ENCODE measurements at places on chromosomes 5 and 9.

DNA sequence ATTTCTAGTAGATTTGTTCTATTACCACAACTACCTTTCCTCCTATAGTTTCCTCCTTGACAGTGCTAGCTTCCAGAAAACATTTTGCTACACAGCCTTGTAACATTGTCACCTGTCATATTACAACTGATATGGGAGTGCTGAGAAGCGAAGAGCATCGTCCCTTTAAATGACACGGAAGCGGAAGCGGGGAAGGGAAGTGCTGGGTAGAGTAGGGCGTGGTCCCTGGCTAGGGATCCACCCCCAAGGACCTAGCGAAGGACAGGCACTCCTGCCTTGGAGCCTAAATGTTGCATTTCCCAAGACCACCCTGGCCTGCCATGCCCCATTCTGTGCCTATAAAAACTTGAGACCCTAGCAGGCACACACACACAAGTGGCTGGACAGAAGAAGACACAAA is 57.4 kb upstream of the RANBP6 start:
- DNase-seq = no peak

DNA sequence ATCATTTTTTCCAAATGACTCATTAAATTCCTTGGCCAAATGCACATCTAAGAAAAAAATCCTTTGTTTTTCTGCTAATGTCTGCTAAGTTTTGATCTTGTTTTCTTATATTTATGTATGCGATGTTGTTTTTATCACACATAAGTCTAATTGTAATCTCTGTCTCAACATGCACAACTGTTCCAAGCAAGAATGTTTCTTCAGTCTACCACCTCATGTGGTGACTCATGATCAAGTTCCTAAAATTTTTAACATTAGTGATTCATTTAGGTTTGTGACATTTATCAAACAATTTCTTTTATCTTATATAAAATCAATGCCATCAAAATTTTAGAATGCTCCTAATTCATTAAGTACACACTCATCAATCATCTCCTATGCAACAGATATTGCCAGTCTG is 763.9 kb upstream of the FAM174A start:
- DNase-seq = no peak

GRCh38 chr5:94157704-94158539 is 416.5 kb upstream of the POU5F2 start:
- no peak for DNase-seq

GRCh38 chr9:124285903-124286291 is 28.1 kb downstream of the NEK6 start:
- peak; percentile 93 for DNase-seq

GRCh38 chr5:120354126-120354525 is 110.0 kb upstream of the PRR16 start:
- DNase-seq = no peak

DNA sequence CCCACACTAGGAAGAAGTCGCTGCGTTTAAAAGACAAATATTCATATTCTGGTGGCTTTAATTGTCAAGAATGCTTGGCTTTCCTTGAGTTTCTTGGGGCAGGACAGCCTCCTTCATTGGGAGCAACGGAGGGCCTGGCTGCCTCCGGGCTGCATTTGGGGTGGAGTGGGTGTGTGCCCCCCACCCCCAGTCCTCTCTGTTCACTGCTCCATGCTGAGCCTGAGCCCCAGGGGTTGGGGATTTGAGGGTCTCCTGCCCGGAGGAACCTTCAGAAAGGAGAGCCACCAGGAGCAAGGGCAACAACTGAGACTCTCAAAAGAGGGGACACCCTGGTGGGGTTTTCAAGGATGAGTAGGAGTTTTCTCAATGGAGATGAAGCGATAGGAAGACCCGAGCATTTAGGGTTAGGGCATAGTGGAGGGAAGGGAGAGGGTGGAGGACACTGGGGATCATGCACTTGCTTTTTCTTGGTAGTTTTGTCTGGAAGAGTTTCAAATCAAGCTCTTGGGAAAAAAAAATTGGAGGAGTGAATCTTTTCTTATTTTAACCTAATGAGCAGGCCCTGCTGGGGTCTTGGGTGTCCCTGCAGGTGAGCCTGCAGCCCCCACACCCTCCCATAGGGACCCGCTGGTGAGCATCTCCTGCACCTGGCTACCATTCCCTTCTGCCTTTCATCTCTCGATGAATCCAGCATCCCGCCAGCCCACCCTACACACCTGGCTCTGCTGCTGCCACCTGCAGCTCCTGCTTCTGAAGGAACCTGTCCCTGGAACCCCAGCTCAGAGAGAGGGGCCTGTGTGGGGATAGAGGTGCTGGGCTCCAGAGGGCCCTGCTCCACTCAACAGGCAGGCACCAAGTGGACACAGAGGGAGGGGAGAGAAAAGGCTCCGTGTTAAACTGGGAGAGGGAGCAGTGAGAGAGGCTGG is 4.1 kb downstream of the SLC6A19 start:
- no peak for DNase-seq

GRCh38 chr5:139639619-139640380 is 8.3 kb upstream of the CXXC5 start:
- DNase-seq = no peak

GRCh38 chr9:114317665-114318357 is 5.1 kb upstream of the ORM1 start:
- DNase-seq = peak; percentile 56

DNA sequence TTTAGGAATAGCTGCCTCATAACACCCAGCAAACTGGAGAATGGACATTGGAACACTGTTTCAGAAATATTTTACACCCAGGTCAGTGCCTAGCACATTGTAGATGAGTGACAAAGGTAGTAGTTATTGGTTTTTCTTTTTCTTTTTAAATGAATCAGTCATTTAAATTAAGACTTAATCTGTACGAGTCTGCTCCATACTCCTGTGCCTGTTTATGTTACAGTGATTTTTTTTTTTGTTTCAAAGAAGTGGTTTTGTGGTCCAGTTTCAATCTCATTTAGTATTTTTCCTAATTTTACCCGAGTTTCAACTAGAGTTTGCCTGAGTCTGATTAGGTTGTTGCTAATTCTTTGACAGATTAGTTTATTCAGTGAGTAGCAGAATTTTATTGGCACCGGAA is 16.2 kb downstream of the LMNB1 start:
- DNase-seq = no peak

- no peak for DNase-seq
Measured at GRCh38 chr9:112408819-112409218, 28.9 kb downstream of the HSDL2 start.

DNA sequence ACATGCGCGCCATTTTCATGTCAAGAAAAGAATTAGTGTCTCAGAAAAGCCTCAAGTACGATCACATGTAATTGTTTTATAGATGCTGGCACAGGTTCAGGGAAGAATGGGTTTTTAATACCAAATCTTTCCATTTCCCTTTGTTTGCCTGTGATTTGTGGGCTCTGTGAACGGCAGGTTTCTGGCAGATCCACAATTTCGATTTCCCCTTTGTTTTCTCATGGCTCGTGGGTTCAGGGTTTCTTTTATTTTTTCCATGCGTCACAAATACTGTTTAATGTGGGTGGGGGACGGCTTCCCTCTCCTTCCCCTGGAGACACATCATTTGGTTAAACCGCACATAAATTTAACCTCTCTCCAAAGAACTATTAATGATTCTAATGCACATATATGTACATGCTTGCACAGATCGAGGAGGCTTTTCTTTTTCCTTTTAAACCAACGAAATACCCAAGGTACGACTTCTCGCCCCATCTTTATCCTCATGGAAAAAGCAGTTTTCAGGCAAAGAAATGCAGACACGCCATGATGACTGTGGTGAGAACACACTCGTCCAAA is 195.9 kb downstream of the SLIT3 start:
- no peak for DNase-seq

DNA sequence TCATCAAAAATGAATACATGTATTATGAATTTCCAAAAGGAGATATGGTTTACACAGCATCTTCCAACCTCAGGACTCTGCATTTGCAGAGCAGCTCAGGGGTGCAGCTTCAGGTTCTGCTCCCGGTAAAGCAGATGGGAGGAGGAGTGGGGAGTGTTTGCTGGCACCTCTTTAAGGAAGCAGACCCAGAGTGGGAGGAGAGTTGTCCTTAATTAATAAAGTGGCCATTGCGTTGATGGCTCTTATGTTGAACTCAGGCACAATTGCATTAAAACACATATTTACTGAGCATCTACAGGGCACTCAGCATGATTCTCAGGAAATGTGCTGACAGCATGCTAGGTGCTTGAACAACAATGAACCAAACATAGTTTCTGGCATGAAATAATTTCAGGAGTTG is 121.0 kb downstream of the PDZD2 start:
- DNase-seq = no peak

- DNase-seq = peak; percentile 14
Measured at GRCh38 chr5:10599862-10600284, 36.0 kb downstream of the ANKRD33B start.

GRCh38 chr5:18043344-18043743 is 409.1 kb downstream of the TAF11L14 start:
- DNase-seq = no peak

DNA sequence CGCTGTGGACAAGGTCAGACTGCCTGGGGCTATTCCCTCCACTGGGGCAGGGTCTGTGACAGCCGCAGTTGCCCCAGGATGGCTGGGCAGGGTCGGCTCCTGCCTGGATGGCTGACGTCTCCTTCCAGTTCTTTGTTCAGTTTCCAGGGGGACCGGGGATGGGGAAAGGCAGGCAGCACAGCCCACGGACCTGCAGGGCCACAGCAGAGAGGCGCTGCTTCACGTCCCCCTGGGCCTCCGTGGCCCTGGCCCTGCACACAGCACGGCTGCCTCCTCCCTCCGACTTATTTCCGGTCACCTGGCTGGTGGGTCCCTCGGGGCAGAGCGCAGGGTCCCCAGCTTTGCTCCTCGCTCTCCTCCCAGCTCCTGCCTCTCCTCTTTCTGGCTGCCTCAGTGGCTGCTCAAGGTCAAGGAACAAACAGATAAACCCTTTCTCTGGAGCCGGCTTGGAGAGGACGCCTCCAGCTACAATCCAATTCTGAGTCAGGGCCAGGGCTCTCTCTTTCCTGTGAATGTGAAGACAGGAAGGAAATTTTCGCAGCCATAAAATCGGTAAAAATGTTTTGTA is 169.7 kb downstream of the C9orf50 start:
- no peak for DNase-seq

DNA sequence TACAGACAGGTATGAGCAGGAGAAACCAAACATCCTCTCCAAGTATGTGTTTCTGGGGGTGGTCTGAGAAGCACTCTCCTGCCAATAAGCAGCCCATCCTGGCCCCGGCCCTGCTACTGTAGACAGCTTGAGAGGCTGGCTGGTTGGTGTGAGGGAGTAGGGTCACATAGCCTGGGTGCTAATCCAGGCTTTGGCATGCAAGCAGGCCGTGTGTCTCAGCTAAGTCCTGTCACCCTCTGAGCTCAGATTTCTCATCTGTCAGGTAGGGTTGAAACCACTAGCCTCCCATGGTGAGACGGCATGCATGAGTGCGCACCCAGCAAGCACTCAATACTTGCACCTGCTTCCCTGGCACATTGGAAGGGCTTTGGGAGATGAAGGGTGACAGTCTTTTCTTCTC is 49.8 kb upstream of the PHYKPL start:
- no peak for DNase-seq

- DNase-seq = no peak
Measured at GRCh38 chr5:175487514-175488222, 9.3 kb downstream of the SFXN1 start.

DNA sequence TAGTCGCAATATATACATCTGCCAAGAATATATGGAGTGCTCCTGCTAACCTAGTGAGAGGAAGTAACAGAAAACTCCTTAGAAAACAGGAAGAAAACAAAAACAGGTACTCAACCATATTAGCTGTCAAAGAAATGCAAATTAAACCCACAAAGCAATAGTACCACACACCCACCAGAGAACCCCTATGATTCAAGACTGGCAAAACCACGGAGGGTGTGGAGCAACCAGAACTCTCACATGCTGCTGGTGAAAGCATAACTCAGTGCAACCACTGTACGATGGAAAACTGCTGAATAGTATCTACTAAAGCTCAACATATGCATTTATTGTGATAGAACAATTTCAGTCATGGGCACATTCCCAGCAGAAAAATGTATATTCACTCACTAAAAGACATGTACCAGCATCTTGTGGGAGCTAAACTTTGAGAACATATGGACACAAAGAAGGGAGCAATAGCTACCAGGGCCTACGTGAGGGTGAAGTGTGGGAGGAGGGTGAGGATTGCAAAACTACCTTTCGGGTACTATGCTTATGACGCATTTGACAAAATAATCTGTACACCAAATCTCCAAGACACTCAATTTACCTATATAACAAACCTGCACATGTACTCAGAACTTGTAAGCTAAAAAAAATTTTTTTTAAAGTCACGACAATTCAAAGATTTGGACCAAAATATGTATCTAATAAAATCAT is 34.0 kb downstream of the PTPN3 start:
- DNase-seq = no peak

GRCh38 chr5:173917788-173918786 is 29.9 kb downstream of the CPEB4 start:
- DNase-seq = peak; percentile 51

- no peak for DNase-seq
Measured at GRCh38 chr5:50881407-50881806, 215.0 kb downstream of the PARP8 start.

GRCh38 chr9:1198085-1198484 is 147.9 kb downstream of the DMRT2 start:
- no peak for DNase-seq

- no peak for DNase-seq
Measured at GRCh38 chr9:8348756-8349155, 549.2 kb upstream of the DMAC1 start.

- DNase-seq = peak; percentile 82
Measured at GRCh38 chr5:67301285-67301903, 104.8 kb upstream of the CD180 start.

DNA sequence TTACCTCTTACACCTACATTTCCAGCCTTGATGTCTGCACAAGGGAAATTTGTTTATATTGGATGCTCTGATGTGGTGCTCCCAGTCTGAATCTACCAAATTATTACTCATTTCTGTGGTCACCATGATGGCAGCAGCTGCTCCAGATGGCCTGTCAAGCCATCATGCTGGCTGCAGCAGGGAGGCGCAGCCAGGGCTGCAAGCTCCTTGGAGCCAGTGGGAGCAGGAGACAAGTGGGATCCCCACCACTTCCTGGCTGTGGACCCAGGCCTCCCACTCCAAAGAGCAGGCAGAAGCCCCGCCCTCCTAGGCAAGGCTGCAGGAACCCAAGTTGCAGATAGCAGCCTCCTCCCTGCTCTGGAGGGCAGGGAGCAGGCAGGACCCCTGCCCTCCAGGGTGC is 241.1 kb upstream of the ATP10B start:
- DNase-seq = no peak

All from BJ (cell line).